ENCODE measurements at places on chromosomes 6 and 20.

DNA sequence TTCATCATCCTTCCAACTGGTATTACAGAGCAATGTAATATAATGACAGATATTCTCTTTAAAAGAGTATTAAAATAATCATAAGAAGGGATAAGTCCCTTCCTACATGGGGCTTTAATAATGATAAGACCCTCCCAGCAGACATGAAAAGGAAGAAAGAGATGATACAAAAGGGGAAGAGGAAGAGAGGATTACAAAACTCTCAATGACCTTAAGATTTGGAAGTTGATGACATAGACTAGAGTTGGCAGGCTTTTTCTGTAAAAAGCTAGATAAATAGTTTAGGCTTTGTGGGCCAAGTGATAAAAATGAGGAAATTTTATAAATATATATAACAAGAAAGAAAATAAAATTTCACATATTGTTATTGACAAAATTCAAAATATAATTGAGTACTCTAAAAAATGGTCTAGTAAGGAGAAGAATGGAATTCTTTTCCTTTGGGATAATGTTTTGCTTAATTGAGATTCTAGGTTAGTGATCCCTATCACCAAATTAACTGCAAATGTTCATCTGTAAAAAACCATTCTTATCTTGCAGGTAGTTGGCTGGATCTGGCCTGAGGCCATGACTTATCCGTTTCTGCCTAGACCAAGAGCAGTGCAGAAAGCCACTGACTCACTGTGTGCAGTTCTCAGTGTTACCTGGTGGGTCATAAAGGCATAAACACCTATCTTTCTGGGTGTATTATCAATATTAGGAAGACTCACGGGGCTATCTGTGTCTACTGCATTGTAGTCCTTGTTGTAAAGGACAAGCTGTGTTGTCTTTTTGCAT is 11.0 kb downstream of the RIPOR2 start:
- no peak for DNase-seq

DNA sequence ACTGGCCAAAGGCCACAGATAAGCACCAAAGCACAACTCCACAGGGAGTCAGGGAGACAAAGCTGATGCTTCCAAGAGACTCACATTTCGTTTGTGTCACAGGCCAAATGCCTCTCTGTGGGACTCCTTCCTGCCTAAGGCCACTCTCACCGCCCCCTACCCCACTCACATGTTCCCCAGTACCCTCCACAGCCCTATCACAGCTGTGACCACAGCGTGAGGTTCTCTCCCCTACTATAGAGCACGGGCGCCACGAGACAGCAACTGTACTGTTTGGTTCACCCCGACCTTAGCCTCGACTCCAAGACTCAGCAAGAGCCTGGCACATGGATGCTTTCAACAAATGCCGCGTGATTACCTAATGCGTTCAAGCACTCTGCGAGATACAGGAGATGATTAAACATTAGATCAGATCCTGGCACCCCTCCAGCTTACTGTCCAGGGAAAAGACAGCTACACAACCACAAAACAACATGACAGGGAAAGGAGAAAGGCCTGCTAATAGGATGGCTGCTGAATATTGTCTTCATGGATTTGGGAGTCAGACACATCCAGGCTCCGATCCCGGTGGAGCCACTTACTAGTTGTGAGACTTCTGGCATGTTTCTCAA is 105.5 kb downstream of the AGPAT4 start:
- DNase-seq = peak; percentile 53

- DNase-seq = no peak
These were observed 83.3 kb downstream of the DCDC2 start for GRCh38 chr6:24274441-24275083.

- DNase-seq = peak; percentile 5
These were observed at the start of gene NINL for GRCh38 chr20:25584905-25585704. NINL (minus strand) TSS chr20:25585531; CDS start chr20:25526587, 58,944 bp downstream.

All from cerebellar nuclear complex (tissue), 1 donor.